NCI-H1105 treated with DMSO at 0.1 percent for 48 hours (cell line): ENCODE measurements at places on chromosomes 5 and 9.
A peak's percentile ranks its signal among the peaks of the same experiment; 100 is the strongest.

DNA sequence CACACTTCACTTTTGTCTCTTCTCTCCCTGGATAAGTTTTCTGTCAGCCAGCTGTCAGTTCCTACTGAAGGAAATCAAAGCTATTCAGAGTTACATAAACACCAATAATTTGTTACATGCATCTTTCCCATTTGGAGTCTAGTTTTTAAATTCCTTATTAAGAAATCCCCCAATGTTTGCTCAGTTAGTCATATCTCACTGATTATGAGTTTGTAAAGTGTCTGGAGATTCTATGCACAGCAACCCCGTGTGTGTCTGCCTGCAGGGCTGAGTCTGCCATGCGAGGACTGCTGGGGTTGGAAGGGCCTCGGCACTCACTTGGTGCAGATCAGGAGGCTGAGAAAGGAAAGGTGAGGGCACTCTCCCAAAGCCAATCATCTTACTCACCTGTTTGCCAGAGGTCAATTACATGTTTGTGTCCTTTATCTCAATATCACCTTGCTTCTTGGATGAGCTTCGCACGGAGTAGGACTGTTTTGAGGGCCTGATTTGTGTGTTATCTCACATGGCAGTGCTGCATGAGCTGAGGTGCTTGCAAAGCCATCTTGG, 3.3 kb downstream of the ANKRD34B start:
- DNase-seq, result no peak

GRCh38 chr9:128877852-128878251, 3.9 kb downstream of the KYAT1 start:
- DNase-seq, result no peak

DNA sequence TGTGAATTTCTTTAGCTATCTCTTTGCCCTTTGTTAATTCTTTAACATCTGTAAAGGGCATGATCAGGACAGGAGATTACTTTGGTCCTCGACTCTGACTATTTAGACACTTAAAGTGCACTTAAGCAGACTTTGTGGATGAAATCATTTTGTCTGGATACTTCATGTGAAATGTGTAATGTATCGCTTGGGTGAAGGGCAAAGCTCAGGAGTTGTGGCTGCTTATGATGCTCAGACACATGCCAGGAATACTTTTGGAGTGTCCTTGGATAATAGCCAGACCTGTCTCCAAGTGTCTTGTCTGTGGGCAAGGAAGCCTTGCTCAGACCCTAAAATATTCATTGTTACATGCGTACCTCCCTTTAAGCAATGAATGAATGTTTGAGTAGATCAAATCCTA, 87.8 kb downstream of the RAI14 start:
- DNase-seq, result no peak

DNA sequence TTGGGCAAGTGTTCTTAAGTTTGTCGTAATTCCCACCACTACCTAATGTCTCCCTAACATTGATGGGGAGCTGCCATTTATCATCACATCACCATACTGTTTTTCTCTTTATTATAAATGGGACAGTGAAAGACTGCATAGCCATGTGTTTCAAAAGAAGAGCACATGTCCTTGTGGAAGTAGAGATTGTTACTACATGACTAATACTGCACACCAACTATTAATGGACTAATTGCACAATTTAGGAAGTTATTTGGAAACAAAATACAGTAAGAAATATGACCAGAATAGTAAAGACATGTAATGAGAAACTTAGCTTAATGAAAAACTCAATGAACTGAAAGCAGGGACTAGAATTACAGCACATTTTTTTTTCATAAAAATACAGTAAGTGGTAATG, 12.0 kb upstream of the ELOVL7 start:
- no peak for DNase-seq

DNA sequence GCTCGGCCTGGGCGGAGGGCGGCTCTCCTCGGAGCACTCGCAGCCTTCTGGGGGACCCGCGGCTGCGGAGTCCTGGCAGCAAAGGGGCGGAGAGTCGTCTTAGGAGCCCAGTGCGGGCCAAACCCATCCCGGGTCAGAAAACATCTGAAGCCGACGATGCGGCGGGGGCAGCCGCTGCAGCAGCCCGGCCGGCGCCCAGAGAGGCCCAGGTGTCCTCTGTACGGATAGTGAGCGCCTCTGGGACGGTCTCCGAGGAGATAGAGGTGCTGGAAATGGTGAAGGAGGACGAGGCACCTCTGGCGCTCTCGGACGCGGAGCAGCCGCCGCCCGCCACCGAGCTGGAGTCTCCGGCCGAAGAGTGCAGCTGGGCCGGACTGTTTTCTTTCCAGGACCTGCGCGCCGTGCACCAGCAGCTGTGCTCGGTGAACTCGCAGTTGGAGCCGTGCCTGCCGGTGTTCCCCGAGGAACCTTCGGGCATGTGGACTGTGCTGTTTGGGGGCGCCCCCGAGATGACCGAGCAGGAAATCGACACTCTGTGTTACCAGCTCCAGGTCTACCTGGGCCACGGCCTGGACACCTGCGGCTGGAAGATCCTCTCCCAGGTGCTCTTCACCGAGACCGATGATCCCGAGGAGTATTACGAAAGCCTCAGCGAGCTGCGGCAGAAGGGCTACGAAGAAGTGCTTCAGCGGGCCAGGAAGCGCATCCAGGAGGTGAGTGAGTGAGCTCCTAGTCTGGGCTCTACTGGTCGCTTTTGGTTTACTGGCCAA, 1.2 kb downstream of the JMY start:
- peak; percentile 33 for DNase-seq

- no peak for DNase-seq
Observed at GRCh38 chr5:149628221-149628620, 46.9 kb downstream of the ARHGEF37 start.

- no peak for DNase-seq
Observed at GRCh38 chr9:132670457-132671391, at the start of gene GTF3C4. GTF3C4 (plus strand) TSS chr9:132670464; CDS start chr9:132670599, 135 bp downstream.

GRCh38 chr5:36447776-36448175, 146.1 kb upstream of the RANBP3L start:
- DNase-seq, result no peak

DNA sequence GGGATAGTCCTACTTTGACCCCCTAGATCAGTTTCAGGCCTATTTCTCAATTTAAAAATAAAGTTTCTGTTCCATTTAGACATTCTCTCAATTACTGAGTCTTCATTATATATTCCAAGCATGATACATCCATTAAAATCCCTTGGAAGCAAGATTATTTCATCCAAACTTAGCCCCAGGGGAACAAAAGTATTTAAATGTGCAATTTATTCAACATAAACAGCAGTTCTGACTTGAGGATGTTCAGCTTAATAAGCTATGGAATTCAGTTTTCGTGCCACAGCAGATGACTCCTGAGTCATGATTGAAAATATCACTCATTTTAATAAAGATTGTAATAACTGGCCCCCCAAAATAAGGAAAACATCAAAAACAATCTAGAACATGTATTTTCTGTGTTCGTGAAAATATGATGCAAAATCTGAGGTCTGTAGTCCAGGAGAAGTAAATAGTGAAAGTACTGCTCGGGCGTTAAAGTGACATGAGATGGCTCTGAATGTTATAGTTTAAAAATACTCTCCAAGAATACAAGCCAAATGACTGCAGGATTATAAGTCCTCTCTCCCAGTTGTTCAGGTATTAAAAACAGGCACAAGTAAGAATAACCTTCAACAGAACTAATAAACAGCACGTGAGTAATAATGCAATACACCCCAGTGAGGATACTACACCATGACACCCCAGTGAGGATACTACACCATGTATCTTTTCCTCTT, 67.1 kb downstream of the RETREG1 start:
- DNase-seq, result no peak

DNA sequence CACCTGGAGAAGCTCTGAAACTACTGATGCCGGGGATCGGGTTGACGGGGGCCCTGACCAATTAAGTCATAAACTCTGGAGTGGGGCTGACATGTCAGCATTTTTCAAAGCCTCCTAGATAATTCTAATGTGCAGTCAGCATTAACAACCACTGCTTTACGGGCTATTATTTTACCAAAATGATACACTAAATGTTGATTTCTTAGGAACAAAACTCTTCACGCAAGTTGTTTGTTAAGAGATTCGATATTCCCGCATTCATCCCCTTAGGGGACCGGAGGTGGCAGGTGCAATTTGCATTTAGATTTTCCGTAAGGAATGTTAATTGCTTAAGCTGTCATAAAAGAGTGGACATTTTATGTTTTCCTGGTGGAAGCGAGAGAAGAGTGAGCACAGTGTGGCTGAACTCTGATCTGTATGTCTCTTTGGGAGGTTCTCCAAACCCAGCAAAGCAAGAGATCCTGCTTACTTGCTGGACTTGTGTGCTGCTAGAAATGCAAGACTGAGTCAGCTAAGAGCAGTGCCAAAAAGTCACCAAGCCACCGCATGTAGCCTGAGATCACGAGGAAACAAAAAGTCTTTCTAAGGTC, 77.6 kb downstream of the UGCG start:
- DNase-seq, result peak; percentile 94

GRCh38 chr9:71760901-71761300, 7.4 kb downstream of the CEMIP2 start:
- DNase-seq, result peak; percentile 84

- DNase-seq, result no peak
Observed at GRCh38 chr5:52668139-52668538, 119.6 kb upstream of the ITGA1 start.

GRCh38 chr5:34525761-34526160, 130.4 kb upstream of the RAI14 start:
- no peak for DNase-seq

- no peak for DNase-seq
Observed at GRCh38 chr5:176180781-176181180, 57.4 kb upstream of the SIMC1 start.

- no peak for DNase-seq
Observed at GRCh38 chr9:87178302-87178701, 231.0 kb upstream of the GAS1 start.

DNA sequence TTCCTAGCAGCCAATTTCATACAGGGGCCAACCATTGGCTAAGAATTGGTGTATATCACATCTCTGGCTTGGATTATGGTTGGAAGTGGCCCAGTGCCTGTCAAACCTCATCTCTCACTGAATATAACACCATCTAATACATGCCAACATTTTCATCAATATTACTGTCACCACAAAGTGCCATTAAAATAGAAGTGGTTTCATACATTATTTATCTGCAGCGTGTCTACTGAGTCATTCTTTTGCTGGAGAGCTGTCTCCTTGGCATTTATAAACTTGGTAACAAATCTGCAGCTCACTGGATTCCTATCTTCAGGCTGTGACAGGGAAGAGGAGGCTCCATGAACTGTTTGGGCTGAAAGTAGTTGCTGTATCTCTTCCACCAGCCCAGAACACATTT, 70.9 kb downstream of the PTTG1 start:
- no peak for DNase-seq

DNA sequence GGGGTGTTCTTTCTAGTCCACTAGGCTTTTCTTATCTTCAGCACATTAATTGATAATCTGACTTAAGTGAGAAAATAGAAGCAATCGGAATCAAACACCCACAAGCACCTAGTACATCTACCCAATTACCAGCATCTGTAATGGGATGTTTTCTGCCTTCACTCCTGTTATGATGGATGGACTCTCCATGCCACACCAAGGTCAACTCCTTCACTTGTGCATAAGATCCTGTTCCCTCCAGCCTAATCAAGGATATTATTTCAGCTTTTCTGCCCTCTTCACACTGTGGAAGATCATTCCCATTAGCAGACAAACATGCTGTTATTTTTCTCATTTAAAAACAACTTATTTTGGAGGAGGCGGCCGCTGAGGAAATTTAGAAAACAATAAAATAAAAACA, 162.0 kb upstream of the EDIL3 start:
- DNase-seq, result no peak

DNA sequence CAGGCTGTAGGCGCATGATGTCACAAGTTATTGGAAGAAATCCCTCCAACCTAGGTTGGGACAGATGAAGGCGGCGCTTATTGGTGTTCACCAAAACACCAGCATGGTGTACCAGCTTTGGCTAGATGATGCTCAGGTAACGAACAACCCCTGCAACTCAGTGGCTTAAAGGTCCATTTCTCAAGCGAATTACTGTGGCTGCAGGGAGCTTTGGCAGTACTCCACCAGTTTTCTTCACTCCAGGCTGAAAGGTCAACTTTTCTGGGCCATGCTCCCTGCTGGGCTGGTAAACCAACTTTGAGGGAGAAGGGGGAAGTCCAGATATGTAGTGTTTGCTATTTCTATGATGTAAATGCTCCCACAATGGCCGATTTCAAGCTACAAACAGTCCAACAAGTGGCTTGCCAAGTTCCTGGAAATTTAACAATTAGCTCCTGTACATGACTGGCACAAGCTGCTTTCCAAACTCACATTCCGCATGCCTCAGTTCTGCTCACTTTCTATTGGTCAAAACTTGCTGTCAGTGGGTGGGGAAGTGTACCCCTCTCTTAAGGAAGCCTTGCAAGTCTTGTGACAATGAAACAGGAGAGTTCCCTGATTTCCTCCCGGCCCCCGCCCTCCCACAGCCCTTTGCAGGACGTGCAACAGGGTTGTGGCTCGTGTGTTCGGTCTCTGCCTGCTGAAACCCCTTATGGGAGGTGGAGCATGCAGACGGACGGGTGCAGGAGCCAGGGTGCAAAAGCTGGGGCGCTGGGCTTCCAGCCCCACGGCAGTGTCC, 588 bp upstream of the ZBED3 start:
- DNase-seq, result no peak
